Natural killer cell (primary cell): ENCODE measurements at places on chromosomes 1 and 21. TPM values are rescaled to one million over a fixed set of nuclear protein-coding genes. Genes with fewer than 3 reads are reported as not detected.

Gene TBX15
- total RNA-seq, result not detected

Gene SLAMF8
- total RNA-seq, result 2.8 TPM

Gene CLDN17
- not detected for total RNA-seq

Gene SPRR2E
- not detected for total RNA-seq

Gene OR2T11
- total RNA-seq, result not detected

Gene LAMB3
- total RNA-seq, result 1.4 TPM

Gene ACTN2
- total RNA-seq, result not detected

Gene WNT9A
- total RNA-seq, result not detected

Gene MYBPH
- total RNA-seq, result not detected

Gene SHISAL2A
- total RNA-seq, result 16.2 TPM

- H3K27me3 ChIP-seq, result no peaks in the 10 kb centered on the region
- H3K4me3 ChIP-seq, result no peak overlapping the region
These were observed 221.6 kb downstream of the BRINP2 start for GRCh38 chr1:177392336-177392735.

DNA sequence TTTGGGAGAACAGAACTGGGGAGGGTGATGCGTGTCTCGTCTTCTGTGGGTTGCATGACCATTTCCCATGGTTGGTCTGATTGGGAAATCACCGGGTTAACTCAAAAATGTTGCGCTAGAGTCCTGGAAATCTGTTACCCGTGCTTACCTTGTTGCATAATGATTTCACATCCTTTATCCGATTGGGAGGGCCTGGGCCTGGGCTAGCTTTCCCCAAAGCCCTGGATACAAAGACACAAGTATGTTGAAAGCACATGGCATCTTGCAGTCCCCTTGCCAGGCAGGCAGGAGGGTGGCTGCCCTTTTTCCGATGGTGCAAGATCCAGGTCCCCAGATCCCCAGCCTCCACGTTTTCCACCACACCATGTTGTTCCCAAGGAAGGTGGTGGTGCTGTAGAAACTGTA, 582 bp downstream of the TRPM2 start:
- peaks cover 58% of the 10 kb centered on the region for H3K4me1 ChIP-seq
- no peak overlapping the region for H3K27ac ChIP-seq
- DNase-seq, result no peak

GRCh38 chr1:42945164-42945563, 13.5 kb downstream of the SLC2A1 start:
- peak overlapping the region; percentile 26 for H3K27ac ChIP-seq
- peaks cover 97% of the 10 kb centered on the region for H3K4me1 ChIP-seq
- no peaks in the 10 kb centered on the region for H3K27me3 ChIP-seq
- no peak overlapping the region for H3K4me3 ChIP-seq
- no peak for DNase-seq

DNA sequence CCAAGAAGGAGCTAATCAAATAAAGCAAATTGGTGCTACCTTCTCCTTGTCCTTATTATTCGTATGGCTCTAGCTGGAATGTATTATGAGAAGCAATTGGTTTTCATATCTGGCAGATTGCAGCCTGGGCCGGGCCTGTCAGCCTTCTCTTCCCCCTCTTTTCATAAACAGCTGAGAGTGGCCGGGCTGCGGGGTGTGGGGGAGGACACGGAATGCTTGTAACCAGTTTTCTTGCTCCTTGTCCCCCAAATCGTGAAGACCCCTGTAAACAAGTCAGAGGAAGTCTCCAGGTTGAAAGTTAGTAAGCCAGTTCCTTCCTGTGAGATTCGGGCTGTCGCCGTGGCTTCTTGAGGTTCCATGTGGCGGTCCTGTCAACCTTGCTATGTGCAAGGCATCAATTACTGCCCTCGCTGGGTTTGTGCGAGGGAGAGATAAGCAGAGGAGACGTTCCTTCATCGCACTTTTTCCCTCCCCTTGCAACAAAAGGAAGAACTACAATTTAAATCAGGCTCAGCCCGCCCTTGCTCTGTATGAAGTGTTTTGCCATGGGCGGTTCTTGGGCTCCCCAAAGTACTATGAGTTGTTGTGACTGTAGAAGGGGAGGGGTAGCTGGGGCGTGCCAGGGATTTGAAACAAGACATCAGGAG, 450.7 kb downstream of the CAMTA1 start:
- no peak overlapping the region for H3K27ac ChIP-seq
- no peaks in the 10 kb centered on the region for H3K36me3 ChIP-seq
- H3K4me1 ChIP-seq, result no peaks in the 10 kb centered on the region
- no peaks in the 10 kb centered on the region for H3K27me3 ChIP-seq
- H3K4me3 ChIP-seq, result no peak overlapping the region

DNA sequence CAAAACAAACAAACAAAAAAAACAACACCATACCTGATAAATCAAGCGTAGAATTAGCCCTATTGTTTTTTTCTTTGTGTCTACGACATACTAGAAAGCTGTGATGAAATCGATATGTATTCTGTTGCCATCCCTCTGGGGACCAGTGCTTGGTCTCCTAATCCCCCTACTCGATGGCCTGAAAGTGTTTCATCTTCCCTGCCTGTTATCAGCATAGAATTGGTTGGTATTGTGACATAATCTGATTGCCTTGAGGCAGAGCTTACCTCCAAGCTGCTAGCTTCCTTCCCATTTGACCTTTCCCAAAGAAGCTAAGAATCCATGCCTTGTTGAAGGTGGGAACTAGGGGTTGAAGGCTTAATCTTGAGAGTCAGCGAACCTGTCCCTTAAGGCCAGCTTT, 40.7 kb upstream of the PIGV start:
- H3K4me1 ChIP-seq, result peaks cover 52% of the 10 kb centered on the region
- no peak overlapping the region for H3K27ac ChIP-seq
- H3K27me3 ChIP-seq, result no peaks in the 10 kb centered on the region

- H3K27me3 ChIP-seq, result no peaks in the 10 kb centered on the region
- H3K4me3 ChIP-seq, result no peak overlapping the region
- H3K4me1 ChIP-seq, result no peaks in the 10 kb centered on the region
- DNase-seq, result no peak
- H3K36me3 ChIP-seq, result no peaks in the 10 kb centered on the region
These were observed 30.3 kb downstream of the MAP3K21 start for GRCh38 chr1:233357595-233358397.

GRCh38 chr1:56202186-56202585, 377.2 kb downstream of the PLPP3 start:
- no peaks in the 10 kb centered on the region for H3K27me3 ChIP-seq
- no peak overlapping the region for H3K27ac ChIP-seq
- DNase-seq, result no peak
- H3K4me1 ChIP-seq, result no peaks in the 10 kb centered on the region
- H3K36me3 ChIP-seq, result no peaks in the 10 kb centered on the region
- H3K4me3 ChIP-seq, result no peak overlapping the region

GRCh38 chr1:162217706-162218105, 148.2 kb downstream of the NOS1AP start:
- no peaks in the 10 kb centered on the region for H3K4me1 ChIP-seq
- no peak for DNase-seq
- no peaks in the 10 kb centered on the region for H3K27me3 ChIP-seq
- no peaks in the 10 kb centered on the region for H3K36me3 ChIP-seq

- H3K27ac ChIP-seq, result no peak overlapping the region
- H3K4me1 ChIP-seq, result no peaks in the 10 kb centered on the region
- DNase-seq, result no peak
These were observed 6.8 kb downstream of the STPG1 start for GRCh38 chr1:24406788-24407187.

DNA sequence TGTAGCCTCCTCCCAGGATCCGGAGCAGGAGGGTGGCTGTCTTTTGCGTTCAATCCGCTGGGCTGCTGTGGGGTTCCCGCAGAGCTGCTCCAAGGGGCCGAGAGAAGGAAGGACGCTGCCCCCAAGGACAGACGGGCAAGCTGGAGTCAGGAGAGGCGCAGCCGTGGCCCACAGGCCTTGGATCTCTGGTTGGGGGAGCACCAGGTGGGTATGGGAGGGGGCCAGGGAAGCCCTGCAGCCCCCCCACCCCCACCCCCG, 15.9 kb upstream of the SKI start:
- H3K36me3 ChIP-seq, result no peaks in the 10 kb centered on the region
- H3K27me3 ChIP-seq, result peaks cover 5% of the 10 kb centered on the region
- peaks cover 16% of the 10 kb centered on the region for H3K4me1 ChIP-seq
- H3K27ac ChIP-seq, result no peak overlapping the region
- no peak overlapping the region for H3K4me3 ChIP-seq

GRCh38 chr1:77051425-77051824, 167.8 kb downstream of the PIGK start:
- peaks cover 6% of the 10 kb centered on the region for H3K4me1 ChIP-seq
- no peak for DNase-seq
- H3K4me3 ChIP-seq, result no peak overlapping the region
- no peaks in the 10 kb centered on the region for H3K27me3 ChIP-seq

DNA sequence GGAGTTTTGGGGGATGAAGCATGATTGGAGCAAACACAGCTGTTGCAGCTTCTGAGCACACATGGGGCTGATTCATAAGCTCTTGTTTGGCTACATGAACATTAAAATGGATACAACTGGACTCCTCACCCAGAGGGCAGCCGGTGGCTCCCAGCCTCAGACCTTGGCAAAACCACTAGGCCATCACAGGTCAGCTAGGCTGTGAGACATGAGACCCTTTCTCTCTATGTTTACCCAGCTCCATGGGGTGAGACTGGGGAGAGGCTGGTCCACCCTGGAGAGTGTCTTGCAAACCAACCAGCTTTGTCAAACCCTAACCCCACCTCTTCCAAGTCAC, 388.7 kb downstream of the PTPRU start:
- no peaks in the 10 kb centered on the region for H3K36me3 ChIP-seq
- H3K4me1 ChIP-seq, result no peaks in the 10 kb centered on the region
- no peak for DNase-seq
- no peaks in the 10 kb centered on the region for H3K27me3 ChIP-seq

- peaks cover 5% of the 10 kb centered on the region for H3K4me1 ChIP-seq
- no peaks in the 10 kb centered on the region for H3K36me3 ChIP-seq
These were observed 19.9 kb downstream of the TLR5 start for GRCh38 chr1:223123011-223123610.

DNA sequence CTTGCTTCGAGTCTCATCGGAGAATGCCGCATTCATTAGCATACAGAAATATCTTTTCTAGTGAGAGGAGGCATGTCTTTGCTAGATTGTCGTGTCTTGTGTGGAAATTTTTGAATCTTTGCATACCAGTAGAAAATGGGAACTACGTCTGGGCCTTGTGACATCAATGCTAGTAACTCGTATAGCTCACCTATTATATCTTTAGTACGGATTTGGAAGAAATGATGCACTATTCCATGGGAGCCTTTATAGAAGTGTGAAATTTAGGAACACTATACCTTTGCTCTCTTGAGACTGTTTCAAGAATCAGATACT, 835 bp downstream of the UHMK1 start:
- H3K36me3 ChIP-seq, result peaks cover 28% of the 10 kb centered on the region
- H3K4me1 ChIP-seq, result peaks cover 13% of the 10 kb centered on the region
- peak overlapping the region; percentile 91 for H3K27ac ChIP-seq
- DNase-seq, result no peak

GRCh38 chr21:40622531-40622930, 224.4 kb downstream of the DSCAM start:
- no peaks in the 10 kb centered on the region for H3K27me3 ChIP-seq
- no peaks in the 10 kb centered on the region for H3K36me3 ChIP-seq
- H3K4me3 ChIP-seq, result no peak overlapping the region
- H3K4me1 ChIP-seq, result no peaks in the 10 kb centered on the region
- DNase-seq, result no peak
- no peak overlapping the region for H3K27ac ChIP-seq
